ENCODE measurements at places on chromosomes 7 and 10.

DNA sequence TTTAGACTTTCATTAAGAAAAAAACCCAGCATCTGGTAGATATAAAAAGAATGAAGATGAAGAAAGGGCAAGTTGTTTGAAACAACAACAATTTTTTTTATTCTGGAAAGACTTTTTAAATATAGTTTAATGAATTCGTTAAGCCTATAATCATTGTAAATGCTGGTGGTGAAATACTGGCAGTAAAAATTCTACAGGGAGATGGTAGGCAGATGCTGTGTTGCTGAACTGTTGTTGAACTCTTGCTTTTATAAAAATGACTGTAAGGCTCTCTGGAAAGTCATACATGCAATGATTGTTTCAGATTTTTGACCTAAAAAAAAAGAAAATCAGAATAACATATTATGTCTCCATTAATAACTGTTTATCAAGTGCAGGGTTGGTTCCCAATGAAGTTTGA, 39.0 kb downstream of the SCIN start:
- DNase-seq, result no peak

DNA sequence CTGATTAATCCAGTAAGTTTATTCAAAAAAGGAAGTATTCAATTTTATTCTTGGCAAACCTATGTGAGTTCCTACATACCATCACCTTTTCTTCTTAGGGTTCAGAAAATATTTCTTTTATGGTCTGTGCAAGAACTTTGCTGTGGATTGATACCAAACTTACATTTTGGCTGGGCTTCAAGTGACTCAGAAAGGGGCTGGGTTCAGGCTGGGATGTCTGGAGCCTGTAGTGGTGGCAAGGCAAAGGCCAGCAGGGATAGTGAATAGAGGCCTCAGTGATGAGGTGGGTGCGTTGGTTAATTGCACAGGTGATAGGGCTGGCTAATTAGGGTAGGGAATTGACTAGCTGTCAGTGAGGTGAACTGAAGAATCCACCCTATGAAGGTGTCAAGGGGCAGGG, 40.2 kb upstream of the ATXN7L1 start:
- no peak for DNase-seq

DNA sequence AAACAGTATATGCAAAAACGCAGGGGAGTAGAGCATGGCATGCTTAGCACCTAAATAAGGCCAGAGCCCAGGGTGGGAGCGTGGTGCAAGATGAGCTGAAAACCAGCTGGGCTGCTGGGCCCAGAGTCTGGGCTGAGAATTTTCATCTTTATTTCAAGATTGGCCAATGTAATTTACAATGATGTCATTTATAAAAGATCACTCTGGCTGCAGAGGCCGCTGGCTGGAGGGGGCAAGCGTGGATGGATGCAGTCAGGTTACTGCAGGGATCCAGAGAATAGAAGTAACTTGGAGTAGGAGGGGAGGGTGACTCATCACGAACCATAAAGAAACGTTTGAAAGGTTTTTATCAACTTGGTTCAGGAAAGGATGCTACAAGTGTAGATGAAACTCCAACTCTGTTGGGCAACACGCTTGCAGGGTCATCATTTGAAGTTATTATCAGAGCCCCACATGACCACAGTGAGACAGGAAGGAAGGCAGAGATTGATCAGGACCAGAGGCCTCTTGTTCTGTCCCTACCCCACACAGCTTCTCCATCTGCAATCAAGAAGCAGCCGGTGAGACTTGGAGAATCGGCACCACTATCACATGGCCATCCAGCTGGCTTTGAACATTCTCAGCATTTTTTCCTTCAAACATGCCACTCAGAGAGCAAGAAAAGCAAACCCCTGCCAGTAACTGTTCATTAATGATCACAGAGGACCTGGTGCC, 49.2 kb downstream of the ODAD2 start:
- no peak for DNase-seq

DNA sequence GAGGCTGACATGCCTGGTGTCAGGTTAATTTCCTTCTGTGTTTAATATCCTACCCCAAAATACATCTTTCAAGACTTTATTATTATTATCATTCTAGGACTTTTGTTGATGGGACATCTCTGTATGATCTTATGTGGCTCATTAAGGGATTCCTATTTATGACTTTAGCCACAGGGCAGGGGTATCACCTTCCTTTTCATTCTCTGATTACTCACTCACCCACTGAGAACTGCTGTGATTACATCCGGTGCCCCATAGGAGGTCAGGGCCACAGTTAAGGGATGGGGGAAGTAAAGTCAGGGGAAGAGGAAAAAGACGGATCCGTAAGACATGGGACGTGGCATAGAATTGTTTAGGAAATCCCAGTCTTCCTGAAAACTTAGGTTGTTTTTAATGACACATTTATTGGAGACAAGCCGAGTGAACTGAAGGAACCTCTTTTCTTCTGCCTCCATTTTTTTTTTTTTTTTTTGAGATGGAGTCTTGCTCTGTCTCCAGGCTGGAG, 61.0 kb upstream of the PITRM1 start:
- no peak for DNase-seq

- no peak for DNase-seq
Observed at GRCh38 chr10:131937836-131938235, 37.0 kb downstream of the PPP2R2D start.

DNA sequence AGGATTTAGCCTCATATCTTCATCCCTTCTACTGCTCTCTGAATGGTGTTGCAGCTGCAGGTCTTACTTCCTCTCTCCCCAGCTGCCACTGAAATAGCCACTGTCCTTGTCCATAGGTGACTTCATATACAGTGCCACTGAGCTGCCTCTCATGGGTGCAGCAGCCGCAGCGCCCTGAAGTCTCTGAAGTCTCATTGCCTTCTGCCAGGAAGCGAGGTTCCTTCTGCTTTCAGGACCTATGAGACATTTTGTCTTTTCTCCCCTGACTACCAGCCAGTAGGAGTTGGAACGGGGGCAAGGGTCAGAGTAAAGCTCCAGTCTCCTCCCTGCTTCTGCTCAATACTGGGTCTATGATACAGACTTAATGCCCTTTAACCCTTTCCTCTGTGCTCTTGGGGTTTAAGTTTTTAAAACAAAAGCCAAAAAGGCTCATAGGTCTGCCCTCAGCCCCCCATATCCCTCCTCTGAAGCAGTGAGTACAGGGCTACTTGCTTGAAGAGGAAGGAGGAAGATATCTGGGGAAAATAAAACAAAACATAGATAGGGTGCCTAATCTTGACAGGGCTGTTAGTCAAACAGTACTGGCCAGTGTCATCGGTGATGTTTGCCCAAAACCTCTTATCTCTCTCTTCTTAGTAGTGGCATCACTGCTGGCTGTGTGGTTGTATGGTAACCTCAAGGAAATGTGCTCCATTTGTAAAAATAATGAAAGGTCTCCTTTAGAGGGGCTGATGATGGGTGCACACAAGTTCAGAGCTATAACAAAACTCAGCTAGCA, 7.1 kb downstream of the PLCE1 start:
- no peak for DNase-seq

- DNase-seq, result no peak
Observed at GRCh38 chr10:77319557-77319956, 318.1 kb downstream of the KCNMA1 start.

DNA sequence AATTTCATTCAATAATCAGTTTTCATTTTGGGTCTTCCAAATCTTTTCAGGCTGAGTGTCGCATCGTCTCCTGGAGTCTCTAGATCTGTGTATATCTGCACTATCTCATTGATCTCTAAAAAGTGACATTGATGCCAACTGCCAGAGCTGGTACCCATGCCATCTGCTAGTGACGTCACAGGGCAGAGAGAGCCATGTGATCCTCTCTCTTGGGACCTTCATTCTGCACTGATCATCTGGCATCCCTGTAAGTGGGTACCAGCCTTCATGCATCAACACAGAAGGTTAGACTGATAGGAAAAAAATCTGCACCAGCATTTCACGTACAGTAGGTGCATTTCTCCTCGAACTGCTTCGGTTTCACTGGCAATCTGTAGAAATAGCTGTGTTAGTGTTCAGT, at the start of gene NEUROD6:
Gene NEUROD6, minus strand, starts transcription at position 124 of the 400 bp plus-strand sequence. CDS start 1,458 bp downstream, outside the sequence.
- no peak for DNase-seq

DNA sequence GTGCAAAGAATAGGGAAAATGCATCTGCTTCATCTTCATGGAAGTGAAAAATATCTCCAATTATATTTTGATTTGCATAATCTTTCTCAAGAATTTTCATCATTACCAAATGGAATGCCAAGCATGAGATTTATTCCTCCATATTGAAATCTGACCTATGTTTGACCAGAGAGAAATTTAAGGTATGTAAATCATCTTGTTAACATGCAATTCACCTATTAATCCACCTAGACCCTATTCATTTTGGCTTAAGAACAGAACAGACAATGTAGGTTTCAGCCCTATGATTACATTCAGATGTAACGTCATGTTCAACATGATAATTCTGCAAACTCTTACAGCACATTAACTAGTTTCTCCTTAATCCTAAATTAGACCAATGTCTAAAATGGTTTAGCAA, 30.8 kb upstream of the TMEM140 start:
- DNase-seq, result no peak
